ENCODE measurements at places on chromosomes 3 and 15.

- DNase-seq: no peak
These were observed 37.3 kb downstream of the SMAD6 start for GRCh38 chr15:66739287-66739686.

DNA sequence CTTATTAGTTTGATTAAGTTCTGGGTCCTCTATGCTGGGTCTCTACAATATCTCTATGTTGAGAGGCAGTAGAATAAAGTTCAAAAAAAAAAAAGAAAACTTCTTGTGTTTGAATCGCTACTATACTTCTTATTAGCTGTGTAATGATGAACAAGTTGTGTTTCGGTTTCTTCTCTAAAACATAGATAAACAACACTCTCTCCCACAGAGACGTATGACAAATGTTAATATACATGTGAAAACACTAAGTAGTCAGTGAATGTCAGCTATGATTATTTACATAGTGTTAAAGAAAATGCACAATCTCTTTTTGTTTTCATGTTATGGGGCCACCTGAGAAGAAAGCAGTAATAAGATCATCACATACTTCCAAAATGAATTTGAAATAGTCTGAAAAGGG lies 45.3 kb downstream of the ACAP2 start:
- DNase-seq: no peak

- peak; percentile 67 for DNase-seq
These were observed 121.6 kb downstream of the UBE2E2 start for GRCh38 chr3:23324745-23325144.

- no peak for DNase-seq
These were observed 22.8 kb downstream of the EHD4 start for GRCh38 chr15:41949401-41950126.

DNA sequence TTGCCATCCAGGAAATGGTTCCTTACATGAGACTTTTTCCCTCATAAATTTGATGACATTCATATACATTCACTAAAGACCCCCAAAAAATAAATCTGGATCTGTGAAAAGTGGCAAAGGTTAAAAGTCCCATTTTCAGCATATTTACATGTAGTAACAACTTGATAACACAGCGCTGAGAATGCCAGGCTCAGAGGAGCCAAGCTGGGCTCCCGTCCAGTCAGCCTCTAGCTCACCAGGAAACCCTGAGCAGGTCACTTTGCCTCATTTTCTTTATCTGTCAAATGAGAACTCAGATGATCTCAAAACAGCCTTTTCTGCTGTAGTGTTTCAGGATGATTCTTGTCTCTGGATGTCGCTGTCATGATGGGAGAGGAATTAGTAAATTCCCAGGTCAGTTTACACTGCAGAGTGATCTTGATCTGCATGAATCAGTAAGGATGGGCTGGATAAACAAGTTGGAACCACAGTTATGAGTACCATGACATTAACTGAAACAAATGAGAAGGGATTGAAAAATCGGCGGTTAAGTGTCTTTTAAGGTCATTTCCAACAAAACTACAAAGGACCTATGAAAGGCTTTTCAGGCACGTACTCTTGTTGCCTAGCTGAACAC lies 82.8 kb downstream of the PPARG start:
- DNase-seq: peak; percentile 64

DNA sequence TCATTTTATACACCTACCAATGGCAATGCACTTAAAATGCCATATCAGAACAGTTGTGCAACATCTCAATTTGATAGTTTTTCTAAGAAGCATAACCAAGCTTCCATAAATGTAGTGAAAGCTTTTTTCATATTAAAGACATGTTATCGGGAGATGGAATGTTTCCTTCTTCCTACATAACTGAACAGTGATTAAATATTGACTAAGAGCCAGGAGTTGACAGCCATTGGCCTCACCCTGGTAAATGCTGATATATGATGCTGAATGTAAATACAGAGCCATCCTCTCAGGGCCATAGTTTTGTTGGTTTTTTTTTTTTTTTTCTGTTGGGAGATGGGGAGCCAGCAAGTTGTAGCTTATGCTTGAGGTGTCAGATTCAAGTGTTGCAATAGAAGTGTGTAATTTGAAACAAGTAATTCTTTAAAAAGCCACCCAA lies 203.3 kb upstream of the IL12A start:
- no peak for DNase-seq

DNA sequence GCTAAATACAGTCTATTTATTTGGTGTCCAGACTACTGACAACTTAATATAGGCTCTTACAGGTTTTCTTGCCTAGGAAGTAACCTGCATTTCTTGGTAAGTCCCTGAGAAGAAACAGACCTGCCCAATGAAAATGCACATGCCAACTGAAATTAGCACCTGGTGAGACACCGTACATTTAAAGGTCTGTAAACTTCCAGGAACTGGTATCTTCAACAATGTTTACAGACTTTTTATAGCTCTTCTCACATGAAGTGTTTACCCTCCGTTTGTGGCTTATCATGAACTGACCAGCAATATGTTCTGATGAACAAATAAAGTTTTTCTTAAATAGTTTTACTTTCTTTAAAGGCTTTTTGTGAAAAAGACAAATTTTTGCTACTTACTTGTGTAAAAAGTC lies 93.3 kb downstream of the PCCB start:
- no peak for DNase-seq

DNA sequence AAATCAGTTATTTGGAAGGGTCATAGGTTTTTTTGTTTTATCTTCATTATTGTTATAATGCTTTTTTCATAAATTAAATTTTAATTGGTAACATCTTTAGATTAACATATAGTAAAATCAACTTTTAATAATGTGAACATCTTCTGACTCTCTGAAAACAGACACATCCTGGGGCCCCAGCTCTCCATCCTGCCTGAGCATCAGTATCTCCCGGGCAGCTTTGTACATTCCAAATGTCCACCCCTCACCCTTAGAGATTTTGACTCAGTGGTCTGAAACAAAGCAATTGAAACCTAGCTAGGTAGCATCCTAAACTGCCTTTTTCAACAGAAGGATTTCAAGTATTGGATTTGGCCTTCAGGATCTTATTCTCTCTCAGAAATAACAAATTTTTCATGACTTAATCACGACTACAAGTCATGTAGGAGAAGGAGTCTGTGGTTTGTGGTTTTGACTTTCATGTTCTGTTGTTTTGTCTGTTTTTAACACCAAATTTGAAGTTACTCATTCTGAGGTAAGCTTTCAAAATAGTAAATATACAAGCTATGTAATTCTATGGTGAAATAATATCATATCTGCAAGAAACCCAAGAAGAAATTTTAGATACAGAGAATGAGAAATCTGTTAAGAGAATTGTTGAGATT lies 147.3 kb upstream of the UBE2E2 start:
- DNase-seq: peak; percentile 90

GRCh38 chr3:124391774-124392173 lies 338.5 kb upstream of the UMPS start:
- no peak for DNase-seq

- no peak for DNase-seq
These were observed 127.4 kb upstream of the HACD2 start for GRCh38 chr3:123712077-123712860.
